ENCODE measurements at places on chromosomes 5 and 9.

- peak; percentile 62 for DNase-seq
Measured at GRCh38 chr5:179819296-179820126, 1.2 kb upstream of the SQSTM1 start.

DNA sequence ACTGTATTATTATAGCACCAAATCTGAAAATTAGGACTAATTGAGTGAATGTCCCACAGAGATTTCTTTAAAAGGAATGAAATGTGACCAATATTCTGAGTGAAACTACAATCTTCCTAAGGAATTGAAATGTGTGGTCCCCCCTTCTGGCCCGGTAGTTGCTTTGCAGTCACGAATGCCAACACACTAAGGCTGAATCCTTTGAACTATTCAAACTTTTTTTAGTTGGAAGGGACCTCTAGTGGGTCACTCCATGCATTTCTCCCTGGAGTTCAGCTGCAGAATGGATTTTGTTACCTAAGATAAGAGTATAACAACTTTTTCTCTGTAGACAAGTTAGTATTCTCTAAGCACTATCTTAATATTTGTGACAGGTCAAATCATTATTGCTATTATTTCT is 2.8 kb downstream of the CDH6 start:
- no peak for DNase-seq

- no peak for DNase-seq
Measured at GRCh38 chr9:117415358-117415914, 579 bp upstream of the ASTN2 start.

- no peak for DNase-seq
Measured at GRCh38 chr5:66129144-66129543, 15.0 kb upstream of the SREK1 start.

DNA sequence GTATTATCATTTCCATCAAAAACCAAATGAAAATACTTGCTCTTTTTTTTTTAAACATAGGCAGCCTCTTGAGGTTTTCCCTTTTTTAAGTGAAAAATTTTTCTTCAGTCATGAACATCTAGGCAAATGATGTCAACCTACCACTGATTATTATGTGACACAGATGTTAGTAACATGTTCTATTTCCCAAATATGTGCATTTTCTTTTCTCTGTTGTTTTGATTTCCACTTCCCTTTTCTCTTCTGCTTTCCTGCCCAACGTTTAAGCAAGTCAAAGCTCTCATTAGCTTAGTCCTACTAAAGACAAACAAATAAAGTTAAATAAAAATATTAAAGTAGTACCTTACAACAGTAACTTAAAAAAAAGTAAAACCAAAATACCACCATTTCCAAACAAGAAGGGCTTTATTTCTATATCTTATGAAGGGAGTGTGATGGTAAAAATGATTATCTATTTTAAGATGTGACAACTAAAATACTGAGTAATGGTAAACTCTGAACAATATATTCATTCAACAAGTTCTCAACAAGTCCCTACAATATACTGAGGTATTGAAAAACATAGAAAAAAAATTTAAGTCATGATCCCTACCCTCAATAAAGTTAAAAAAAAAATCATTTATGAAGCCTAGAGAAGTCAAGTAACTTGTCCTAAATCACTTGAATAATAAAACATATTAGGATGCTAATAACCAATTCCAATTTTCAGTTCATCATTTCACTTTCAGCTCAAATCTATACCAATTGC is 9.4 kb downstream of the SLC38A9 start:
- peak; percentile 70 for DNase-seq

DNA sequence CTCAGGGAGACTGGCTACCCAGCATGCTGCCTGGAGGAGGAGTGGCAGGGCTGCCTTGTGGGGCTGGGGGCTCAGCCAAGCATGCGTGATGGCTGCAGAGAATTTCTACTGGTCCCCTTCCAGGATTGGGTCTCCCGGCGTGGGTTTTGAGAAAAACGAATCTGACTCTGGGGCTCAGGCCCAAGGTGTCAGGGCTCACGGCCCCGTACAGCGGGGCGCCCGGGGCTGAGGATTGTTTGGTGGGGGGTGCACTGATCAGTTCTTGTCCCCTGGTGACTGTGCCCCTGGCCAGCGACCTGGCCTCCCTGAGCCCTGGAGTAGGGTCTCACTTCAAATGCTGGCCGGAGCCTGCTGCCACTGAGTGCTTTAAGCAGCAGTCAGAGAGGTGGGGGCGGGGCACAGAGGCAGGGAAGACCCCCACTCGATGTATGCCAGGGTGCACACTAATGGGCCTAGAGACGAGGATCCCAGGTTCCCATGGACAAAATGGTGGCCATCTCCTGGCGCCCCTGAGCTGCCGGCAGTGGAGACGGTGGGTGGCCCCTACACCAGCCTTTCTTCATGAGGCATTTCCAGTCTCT is 45.5 kb upstream of the RNU6ATAC start:
- no peak for DNase-seq

DNA sequence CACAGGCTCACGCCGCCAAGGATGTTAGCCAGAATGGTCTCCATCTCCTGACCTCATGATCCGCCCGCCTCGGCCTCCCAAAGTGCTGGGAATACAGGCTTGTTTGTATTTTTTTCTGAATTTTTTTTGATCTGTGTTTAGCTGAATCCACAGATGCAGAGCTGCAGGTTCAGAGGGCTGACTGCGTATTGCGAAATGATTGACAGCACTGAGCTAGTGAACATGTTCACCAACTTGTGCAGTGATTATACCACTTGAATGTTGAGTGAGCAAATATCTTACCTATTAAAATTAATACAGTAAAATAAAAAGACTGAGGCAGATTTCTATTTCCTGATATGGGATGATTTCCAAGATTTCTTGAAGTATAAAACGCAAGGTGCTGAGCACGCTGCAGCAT is 123.1 kb upstream of the PHYKPL start:
- DNase-seq = no peak

DNA sequence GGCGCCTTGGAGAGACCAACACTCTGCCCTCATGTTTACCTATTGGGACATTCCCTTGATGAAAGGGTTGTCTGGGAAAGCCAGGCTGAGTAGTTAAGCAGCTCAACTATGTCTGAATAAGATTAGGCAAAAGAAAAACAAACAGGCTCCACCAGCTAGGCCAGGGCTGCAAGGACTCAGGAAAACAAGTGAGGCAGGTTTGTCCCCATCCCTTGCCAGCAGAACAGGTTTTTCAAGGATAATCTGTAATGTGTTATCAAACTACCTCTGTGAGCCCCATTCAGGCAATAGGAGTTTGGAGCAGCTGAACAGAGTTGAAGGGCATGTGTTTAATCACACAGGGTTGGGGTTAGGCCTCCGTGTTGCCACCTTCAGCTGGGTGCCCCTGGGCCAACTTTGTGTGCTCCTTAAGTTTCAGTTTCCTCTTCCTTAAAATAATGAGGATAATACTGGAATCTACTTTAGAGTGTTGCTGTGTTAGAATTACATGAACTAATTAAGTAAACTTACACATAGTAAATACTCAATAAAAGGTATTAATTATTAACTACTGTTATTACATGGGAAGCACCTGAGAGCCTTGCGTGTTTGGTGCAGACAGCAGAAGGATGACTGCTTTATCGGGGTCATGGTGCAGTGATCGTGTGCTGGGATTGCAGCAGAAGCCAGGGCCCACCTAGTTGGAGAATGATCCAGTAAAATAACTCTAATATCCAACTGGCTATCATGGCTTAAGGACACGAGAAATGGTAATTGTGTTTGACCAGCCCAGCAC is 72.1 kb upstream of the ATP10B start:
- DNase-seq = no peak

DNA sequence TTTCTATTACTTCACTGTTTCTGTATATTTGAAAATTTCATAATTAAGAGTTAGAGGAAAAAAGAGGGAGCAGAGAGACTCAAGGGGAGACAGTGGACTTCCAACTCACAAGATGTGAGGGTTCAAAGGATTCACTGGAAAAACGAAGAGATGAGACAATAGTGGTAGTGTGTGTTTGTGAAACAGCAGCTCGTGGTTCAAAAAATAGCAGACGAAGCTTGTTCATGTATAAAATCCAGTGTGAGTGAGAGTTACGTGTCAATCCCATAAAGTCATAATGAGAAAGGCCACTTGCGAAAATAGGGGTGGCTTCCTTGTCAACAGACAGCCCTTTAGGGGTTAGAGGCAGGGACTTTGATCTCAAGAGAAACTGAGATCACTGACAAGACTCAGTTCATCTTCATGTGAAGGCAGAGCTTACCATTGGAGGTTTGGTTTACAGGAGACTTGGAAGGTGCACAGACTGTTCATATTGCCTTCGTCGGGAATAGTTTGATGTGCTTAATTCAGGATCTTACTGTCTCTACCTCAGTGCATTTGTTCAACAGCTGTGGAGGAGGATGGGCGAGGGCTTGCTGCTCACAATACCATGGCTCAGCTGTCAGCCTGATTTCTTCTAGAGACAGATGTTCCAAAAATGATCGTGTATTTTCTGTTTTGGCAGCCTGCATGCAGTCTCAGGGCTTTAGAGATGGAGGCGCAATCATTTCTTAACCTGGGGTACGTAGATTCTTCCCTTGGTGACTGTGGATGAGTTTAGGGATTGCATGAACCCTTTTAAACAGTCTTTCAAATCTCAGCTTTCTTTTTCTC is 105.7 kb upstream of the KLF9 start:
- DNase-seq = no peak

GRCh38 chr9:88809355-88810161 is 181.7 kb upstream of the S1PR3 start:
- DNase-seq = no peak

GRCh38 chr9:82757924-82758323 is 305.0 kb downstream of the RASEF start:
- no peak for DNase-seq

GRCh38 chr9:124390794-124391658 is 24.2 kb downstream of the PSMB7 start:
- no peak for DNase-seq

- DNase-seq = peak; percentile 59
Measured at GRCh38 chr9:70049236-70049635, 5.6 kb downstream of the MAMDC2 start.

- no peak for DNase-seq
Measured at GRCh38 chr9:109228093-109228642, 61.1 kb upstream of the FRRS1L start.

GRCh38 chr5:164868761-164869160 is 1363.3 kb downstream of the MAT2B start:
- DNase-seq = peak; percentile 58

DNA sequence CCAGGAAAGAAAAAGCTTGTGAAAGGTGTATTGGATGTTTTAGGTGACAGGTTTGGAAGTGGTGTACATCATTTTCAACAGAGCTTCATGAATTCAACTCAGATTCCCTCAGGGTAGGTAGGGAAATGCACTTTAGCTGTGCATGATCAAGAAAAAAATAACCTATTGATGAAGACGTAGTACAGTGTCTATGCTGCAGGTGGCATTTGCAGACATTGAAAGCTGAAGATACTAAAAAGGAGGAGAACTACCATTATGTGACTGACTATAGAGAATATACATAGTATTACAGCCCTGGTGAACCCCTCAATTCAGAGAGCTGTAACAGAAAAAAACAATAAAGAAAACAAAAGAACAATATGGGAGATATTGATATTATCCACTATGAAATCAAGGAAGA is 2344.7 kb upstream of the ACO1 start:
- no peak for DNase-seq

DNA sequence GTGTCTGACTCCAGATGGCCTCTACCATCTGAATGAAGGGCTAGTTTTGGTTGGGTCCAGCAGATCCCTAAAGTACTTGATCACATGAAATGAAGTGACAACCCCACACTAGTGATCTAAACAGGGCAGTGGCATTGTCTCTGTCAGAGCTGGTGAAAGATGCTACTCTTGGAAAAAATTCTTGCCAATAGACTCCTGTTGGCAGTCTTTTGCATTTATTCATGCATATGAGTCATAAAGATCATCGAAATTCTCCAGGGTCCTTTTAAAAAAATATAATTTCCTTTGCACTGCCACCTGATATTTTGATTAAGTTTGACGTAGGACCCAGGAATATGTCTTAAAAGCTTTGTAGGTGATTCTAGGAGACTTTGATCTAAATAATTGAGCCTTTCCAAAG is 135.1 kb upstream of the ELL2 start:
- DNase-seq = no peak

Data from suppressor macrophage treated with lipopolysaccharide for 4 hours (primary cell).